ENCODE measurements at places on chromosomes 11 and 22.
A peak's percentile ranks its signal among the peaks of the same experiment; 100 is the strongest.

DNA sequence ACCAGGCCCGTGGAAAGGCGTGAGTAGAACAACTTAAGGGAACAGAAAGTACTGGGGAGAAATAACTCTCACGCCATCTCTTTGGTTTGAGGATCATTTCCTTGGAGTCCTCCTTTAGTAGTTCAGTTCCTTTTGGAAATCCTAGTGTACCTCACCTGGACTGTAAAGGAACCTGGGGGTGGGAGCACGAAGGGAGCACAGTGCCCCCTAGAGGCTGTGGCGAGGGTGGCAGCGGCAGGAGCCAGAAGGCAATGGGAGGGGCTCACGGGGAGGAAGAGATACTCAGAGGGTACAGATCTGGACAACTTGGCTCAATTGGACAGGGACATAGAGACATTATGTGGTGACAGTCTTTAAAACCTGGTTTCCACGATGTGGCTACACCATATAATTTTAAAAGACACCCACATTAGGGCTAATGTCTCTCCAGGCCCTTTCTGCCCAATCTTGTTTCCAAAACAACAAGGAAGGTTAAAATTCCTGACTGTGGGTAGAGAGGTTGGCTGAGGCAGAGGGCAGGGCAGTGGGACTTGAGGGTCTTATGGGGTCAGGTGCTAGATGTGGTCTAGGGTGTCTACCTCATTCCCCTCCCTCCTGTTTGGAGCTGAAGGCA, 87.0 kb downstream of the CSNK2A3 start:
- peak; percentile 77 for DNase-seq

- DNase-seq, result no peak
Measured at GRCh38 chr11:10551845-10552352, 10.9 kb upstream of the RNF141 start.

GRCh38 chr22:32517488-32517887, 42.9 kb downstream of the FBXO7 start:
- DNase-seq, result no peak

- no peak for DNase-seq
Measured at GRCh38 chr11:118201966-118202365, 22.8 kb downstream of the JAML start.

- no peak for DNase-seq
Measured at GRCh38 chr11:10317776-10318526, 13.1 kb downstream of the ADM start.

GRCh38 chr22:27416511-27417420, 384.8 kb downstream of the MN1 start:
- DNase-seq, result no peak

- DNase-seq, result no peak
Measured at GRCh38 chr22:39529487-39529851, 3.1 kb downstream of the RPS19BP1 start.

DNA sequence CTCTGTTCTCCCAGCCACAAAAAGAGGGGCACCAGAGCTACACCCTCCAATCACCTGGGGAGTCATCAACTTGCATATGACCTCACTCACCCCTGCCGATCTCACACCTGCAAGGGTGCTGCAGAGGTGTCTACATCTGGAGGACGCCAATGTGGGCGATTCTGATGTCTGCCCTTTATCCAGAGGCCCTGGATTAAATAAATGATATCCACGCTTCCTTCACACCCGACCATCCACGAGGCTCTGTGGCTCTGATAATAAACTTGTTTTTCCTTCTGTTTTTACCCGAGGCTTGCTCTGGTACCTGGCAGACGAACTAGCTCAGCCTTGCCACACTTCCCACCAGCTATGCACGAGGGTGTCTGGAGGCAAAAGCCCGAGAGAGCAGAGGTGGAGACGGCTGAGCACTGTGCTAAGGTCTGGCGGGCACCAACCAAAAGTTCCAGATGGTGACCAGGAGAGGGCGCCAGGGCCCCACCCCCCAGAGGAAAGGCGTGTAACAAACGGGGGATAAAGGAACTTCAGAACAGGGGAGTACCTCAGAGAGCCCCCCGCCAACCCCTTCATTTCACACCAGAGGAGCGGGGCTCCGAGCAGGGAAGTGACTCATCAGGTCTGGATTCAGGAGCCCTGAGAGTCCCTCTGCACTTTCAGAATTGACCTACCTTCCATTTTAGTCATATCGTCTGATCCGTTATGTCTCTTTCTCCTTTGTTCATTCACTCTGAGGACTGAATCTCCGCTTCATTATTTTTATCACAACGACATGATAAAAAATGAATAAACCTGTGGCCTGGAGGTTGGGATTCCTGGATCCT, 13.5 kb downstream of the SCN3B start:
- DNase-seq, result peak; percentile 63

DNA sequence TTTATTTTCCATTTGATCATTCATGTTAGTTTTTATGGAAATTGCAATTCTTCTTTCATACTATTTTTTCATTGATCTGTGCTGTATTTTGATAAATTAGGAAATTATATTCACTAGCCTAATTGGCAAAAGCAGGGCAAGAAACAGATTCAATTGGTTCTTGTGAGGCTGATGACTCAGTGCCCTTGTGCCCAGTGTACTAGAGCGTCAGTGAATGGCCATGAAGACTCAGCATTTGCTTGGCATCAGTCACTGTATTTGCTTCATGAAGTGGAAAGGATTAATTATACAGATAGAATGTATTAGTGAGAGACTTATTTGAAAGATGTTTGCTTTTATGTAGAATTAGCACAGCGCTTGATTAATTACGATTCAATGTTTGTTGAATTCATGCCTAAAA, 31.8 kb downstream of the MRGPRX1 start:
- no peak for DNase-seq

GRCh38 chr11:104776501-104777170, 121.6 kb downstream of the CASP12 start:
- peak; percentile 14 for DNase-seq

DNA sequence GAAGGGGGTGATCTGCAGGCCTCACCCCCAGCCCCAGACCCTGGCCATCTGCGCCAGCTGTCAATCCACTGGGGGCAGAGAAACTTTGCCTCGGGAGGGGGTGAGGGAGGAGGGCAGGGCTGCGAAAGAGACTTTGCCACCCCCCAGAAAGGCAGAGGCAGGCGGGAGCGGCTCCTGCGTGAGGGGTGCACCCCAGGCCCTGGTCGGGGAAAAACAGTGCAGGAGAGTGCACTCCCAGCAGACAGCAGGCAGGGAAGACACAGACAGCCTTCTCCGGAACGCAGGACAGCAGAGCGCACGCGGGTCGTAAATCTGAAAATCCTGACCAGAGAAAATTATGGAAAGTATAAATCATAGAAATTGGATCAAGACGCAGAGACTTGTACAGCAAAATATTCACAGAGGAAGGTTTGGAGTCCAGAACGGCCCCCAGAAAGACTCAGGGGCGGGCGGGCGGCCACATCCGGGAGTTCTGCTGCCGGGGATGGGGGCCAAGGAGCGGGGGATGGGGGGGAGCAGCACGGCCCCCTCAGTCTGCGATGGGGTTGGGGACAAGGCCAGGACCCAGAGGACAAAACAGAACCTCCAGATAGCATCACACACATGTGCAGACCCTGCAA, 8.0 kb upstream of the MRPL23 start:
- DNase-seq, result no peak

DNA sequence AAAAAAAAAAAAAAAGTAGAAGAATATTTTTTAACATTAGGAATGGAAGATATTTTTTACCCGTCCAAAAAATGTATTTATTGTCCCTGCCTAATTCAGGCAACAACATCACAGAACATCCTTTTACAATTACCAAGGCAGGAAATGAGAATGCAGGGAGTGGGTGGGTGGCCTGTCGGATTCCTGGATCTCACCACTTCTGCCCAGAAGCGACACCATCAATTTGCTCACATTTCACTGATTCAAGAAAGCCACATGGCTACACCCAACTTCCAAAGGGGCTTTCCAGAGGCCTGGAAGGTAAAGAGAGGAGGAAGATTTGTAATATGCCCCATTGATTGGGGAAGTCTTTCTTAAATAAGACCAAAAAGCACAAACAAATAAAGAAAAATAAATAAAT, 93.8 kb upstream of the CLPB start:
- no peak for DNase-seq

GRCh38 chr11:6402561-6402981, 12.3 kb downstream of the SMPD1 start:
- no peak for DNase-seq

DNA sequence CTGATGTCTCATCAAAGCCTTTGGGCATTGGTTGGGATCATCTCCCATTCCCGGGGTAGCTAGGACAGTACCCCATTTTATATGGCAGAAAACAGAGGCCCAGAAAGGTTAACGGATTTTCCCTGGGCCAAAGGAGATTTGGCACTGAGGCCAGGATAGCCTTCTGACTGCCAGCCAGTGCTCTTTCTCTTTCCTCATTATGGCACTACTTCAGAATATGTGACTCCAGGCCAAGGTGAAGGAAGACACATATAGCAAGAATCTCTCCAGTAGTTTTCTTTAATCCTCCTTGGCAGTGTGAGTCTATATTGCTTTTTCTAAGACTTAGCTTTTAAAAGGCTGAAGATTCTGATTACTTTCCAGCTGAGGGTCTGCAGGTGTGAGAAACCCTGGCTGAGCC, 94.8 kb upstream of the AMOTL1 start:
- no peak for DNase-seq

DNA sequence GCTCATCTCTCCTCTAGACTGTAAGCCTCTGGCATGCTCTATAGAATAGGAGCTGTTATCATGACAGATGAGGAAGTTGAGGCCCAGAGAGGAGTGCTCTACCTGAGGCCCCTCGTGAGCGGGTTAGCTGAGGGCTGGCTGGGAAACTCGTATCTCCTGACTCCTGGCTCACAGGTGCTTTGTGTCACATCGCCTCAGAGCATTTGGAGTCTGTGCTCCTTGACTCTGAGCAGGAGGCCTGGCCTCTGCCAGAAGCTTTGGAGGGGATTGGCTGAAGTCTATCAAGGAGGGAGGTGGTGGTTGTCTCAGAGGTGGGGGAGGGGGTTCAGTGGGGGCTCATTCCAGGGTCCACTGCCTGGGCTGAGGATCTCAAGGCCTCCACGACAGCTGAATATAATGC, 7.4 kb downstream of the KCNC1 start:
- DNase-seq, result no peak

- DNase-seq, result no peak
Measured at GRCh38 chr11:77871855-77872254, 50.9 kb downstream of the AAMDC start.

- peak; percentile 57 for DNase-seq
Measured at GRCh38 chr22:28019881-28020861, 101.1 kb upstream of the PITPNB start.

DNA sequence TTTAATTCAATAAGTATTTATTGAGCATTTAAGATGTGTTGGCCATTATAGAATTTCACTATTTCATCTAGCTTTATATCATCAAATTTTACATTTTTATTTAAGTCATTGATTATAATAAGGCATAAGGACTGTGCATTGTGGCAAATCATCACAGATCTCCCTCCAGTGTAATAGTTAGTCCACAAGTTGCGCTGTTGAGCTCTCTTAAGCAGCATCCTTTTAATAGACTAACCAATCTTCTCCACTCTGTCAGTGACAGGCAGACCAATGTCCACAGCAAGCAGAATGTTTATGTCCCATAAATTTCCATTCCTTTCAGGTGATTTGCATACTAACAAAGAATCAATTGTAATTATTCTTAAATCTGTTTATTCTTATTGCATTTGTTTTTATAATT, 595.3 kb upstream of the CCDC90B start:
- peak; percentile 50 for DNase-seq

GRCh38 chr11:72348250-72348649, 86.1 kb downstream of the CLPB start:
- DNase-seq, result no peak

DNA sequence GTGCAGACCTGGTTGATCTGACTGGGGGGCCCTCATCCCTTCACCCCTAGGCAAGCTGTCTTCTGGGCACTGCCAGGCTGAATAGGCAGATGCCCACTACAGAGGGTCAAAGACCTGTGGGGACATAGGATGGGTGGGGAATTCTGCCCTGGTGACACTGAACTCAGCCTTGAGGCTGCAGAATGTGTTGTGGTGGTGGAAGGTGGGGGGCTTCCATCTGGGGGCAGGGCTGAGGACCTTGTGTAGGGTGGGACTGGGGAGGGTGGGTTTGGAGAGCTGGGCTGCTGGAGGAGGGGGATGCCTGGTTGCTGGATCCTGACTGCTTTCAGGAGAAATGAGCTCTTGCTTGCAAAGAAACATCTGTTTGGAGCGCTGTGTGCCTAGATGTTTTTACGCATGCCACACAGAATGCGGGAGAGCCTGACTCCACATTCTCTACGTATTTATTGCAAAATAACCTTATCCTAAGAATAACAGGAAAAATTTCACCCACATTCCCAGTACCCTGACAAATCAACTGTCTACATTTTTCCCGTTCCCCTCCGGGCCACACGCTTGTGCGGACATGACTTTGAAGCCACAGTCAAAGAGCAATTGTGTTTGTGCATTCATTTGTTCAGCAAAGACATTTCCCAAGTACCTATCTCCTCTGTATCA, 18.3 kb downstream of the SMIM38 start:
- no peak for DNase-seq

DNA sequence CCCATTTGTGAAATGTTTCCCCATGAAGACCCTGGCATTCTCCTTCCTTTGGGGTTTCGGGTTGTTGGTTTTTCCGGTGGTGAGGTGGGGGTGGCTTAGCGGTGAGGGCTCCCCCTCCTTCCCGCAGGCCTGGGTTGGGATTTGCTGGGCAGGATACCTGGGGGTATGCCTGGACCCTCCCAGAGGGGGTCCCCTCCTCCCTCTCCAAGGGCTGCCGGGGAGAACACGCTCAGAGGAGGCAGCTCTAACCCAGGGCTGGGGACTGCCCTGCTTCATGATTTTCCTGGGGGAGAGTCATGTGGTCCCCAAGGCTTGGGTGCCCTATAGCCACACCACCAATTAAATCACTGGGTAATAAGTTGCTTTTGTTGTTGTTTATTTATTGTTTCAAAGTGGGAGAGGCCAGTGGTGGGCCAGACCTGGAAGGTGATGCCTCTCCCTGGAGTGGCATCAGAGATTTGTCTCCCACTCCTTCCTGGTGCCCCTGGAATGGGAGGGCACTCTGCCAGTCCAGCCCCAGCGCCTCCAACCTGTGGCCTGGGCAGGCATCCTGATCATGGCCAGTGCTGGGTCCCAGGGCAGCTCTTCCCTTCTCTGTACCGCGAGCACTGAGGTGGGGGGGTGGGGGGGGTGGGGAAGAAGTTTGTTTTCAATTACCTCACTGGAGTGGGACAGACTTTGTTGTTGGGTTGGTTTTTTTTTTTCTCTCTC, 1.3 kb upstream of the CLCF1 start:
- peak; percentile 75 for DNase-seq

GRCh38 chr11:119207415-119207960, 1.3 kb downstream of the CBL start:
- no peak for DNase-seq

DNA sequence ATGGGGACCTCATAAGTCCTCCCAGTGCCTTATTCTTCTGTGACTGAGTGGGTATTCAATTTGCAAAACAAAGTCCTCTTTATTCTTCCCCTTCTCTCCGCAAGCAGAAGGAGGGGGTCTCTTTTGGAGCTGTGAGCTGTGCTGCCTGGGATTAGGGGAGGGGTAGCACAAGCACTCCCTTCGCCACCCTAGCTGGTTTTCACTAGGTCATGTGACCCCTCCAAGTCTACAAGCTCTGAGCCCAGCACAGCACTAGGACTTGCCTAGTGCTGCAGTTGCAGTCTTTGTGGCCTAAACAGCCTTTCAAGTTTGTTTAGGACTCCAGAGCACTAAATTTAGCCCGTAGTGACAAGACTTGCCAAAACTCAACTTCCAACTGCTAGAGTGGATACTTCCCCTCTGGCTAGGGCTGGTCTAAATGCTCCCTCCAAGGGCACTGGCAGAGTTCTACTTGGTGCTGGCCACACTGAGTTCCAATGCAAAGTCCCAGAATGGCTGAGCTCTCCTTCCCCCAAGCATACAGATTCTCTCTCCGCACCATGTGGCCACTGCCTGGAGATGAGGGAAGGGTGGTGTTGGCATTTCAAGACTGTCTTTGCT, 25.4 kb downstream of the TAF1D start:
- DNase-seq, result no peak

- DNase-seq, result no peak
Measured at GRCh38 chr22:27108425-27109114, 451.2 kb downstream of the MIAT start.

Data from HT-29 (cell line).